ENCODE measurements at places on chromosomes 13 and 19. TPM values are rescaled to one million over a fixed set of nuclear protein-coding genes. Genes with fewer than 3 reads are reported as not detected.

- no peak overlapping the region for H3K4me3 ChIP-seq
- peaks cover 54% of the 10 kb centered on the region for H3K36me3 ChIP-seq
- H3K27me3 ChIP-seq, result no peaks in the 10 kb centered on the region
- no peak overlapping the region for H3K27ac ChIP-seq
- peaks cover 9% of the 10 kb centered on the region for H3K4me1 ChIP-seq
Measured at GRCh38 chr19:55596304-55596703, 3.0 kb downstream of the FIZ1 start.

GRCh38 chr19:28332351-28332750 lies 880.6 kb downstream of the UQCRFS1 start:
- H3K36me3 ChIP-seq, result no peaks in the 10 kb centered on the region
- H3K27me3 ChIP-seq, result no peaks in the 10 kb centered on the region
- H3K4me3 ChIP-seq, result no peak overlapping the region

DNA sequence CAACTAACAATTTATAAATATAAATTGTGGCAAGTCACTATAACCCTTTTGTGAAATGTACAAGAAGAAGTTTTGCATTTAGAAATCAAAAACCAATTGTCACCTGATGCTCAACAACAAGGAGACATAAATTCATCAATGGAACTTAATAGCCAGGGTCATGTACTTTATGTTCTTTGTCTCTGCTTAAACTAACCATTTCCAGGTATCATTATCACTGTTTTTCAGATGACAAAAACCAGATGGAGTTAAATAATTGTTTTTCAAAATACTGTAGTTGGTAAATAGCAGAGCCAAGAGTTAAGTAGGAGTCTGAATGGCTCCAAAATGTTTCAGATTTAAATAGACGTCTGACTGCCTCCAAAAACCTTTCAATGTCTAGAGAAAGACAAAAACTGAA lies 72.3 kb upstream of the MAB21L1 start:
- no peaks in the 10 kb centered on the region for H3K4me1 ChIP-seq
- no peak overlapping the region for H3K4me3 ChIP-seq
- H3K27me3 ChIP-seq, result no peaks in the 10 kb centered on the region
- DNase-seq, result no peak

GRCh38 chr19:5292453-5292821 lies 48.2 kb downstream of the PTPRS start:
- no peak overlapping the region for H3K27ac ChIP-seq
- no peaks in the 10 kb centered on the region for H3K36me3 ChIP-seq
- DNase-seq, result no peak
- H3K4me3 ChIP-seq, result peak overlapping the region; percentile 55
- H3K27me3 ChIP-seq, result no peaks in the 10 kb centered on the region

The VMAC gene
- total RNA-seq, result 5.0 TPM

- H3K36me3 ChIP-seq, result no peaks in the 10 kb centered on the region
- peak overlapping the region; percentile 34 for H3K4me3 ChIP-seq
- no peak overlapping the region for H3K27ac ChIP-seq
- DNase-seq, result no peak
- peaks cover 21% of the 10 kb centered on the region for H3K4me1 ChIP-seq
Measured at GRCh38 chr19:42176649-42176989, 40.9 kb downstream of the DEDD2 start.

The SLC6A16 gene
- 1.0 TPM for total RNA-seq

DNA sequence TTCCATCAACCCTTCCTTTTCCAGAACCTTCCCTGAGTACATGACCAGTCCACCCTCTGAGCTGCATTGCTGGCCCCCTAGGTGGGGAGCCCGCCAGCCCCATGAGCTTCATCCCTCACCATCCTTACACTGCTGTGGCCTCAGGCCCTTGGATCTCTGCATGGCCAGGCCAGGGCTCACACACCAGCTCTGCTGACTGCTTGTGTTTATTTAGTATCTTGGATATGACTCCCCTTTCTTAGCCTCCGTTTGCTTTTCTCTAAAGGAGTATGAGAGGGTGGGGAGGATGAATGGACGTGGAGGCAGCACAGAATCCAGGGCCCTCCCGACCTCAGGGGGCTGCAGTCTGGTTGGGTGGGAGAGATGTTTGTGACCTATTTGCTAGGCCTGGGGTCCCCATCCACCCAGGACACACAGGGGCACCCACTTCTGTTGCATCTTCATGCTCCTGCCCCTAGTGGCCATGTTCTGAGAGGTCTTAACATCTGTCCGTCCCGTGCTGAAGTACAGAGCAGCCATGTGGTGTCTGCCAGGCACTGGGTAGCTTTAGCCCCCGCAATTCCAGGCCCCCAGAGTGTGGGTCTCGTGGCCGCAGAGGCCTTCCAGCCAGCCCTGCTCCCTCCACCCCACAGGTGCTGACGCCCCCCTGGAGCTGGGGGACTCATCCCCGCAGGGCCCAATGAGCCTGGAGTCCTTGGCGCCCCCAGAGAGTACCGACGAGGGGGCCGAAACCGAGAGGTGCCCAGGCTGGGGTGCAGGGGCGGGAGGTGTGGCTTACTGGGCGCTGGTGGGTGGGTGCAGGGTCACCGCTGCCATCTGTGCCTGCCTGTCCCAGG lies 13.0 kb downstream of the ARHGEF1 start:
- no peaks in the 10 kb centered on the region for H3K4me1 ChIP-seq
- no peak overlapping the region for H3K4me3 ChIP-seq
- no peak overlapping the region for H3K27ac ChIP-seq
- no peaks in the 10 kb centered on the region for H3K36me3 ChIP-seq

GRCh38 chr13:36030670-36031331 lies 100.4 kb downstream of the DCLK1 start:
- H3K27ac ChIP-seq, result no peak overlapping the region
- H3K4me3 ChIP-seq, result no peak overlapping the region
- DNase-seq, result no peak
- no peaks in the 10 kb centered on the region for H3K36me3 ChIP-seq

The SELENOV gene
- total RNA-seq, result not detected

GRCh38 chr13:99806671-99807070 lies 164.9 kb downstream of the ZIC5 start:
- H3K4me1 ChIP-seq, result no peaks in the 10 kb centered on the region
- no peak overlapping the region for H3K4me3 ChIP-seq
- DNase-seq, result no peak
- no peaks in the 10 kb centered on the region for H3K36me3 ChIP-seq

- H3K4me1 ChIP-seq, result no peaks in the 10 kb centered on the region
- no peaks in the 10 kb centered on the region for H3K27me3 ChIP-seq
- no peak for DNase-seq
- H3K4me3 ChIP-seq, result no peak overlapping the region
Measured at GRCh38 chr19:6032381-6032780, 54.4 kb upstream of the RANBP3 start.

DNA sequence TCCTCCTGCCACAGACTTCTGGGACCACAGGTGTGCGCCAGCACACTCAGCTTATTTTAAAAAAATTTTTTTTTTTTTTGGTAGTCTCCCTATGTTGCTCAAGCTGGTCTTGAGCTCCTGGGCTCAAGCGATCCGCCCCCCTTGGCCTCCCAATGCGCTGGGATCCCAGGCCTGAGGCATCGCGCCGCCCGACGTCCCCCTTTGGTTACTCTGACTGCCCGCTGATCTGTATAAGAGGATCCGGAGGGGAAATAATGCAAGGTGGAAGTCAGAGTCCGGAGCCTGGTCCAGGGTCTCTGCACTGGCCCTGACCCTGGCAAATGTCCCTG lies 486 bp upstream of the ZNF805 start:
- peak overlapping the region; percentile 85 for H3K27ac ChIP-seq

DNA sequence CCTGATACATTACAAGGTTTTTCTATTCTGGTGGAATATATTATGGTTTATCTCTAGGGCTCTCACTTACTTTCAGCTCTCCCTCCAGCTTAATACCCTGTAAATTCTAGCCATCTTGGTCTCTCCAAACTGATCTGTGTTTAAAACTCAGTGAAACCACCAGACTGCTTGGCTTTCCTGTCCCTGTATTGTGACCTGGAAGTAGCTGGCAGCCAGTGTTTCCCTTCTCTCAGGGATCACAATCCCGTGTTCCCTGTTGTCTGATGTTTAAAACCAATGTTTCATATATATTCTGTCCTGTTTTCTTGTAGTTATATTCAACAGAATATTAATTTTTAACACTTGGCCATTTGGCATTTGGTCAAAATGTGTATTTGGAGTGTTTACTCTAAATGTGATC lies 8.0 kb downstream of the AKAP11 start:
- DNase-seq, result no peak
- peaks cover 10% of the 10 kb centered on the region for H3K4me1 ChIP-seq
- H3K4me3 ChIP-seq, result no peak overlapping the region
- H3K27ac ChIP-seq, result no peak overlapping the region
- no peaks in the 10 kb centered on the region for H3K36me3 ChIP-seq

- no peak overlapping the region for H3K27ac ChIP-seq
- H3K4me1 ChIP-seq, result no peaks in the 10 kb centered on the region
- peak; percentile 58 for DNase-seq
- no peaks in the 10 kb centered on the region for H3K36me3 ChIP-seq
- no peaks in the 10 kb centered on the region for H3K27me3 ChIP-seq
Measured at GRCh38 chr13:22141716-22142115, 470.8 kb downstream of the FGF9 start.

DNA sequence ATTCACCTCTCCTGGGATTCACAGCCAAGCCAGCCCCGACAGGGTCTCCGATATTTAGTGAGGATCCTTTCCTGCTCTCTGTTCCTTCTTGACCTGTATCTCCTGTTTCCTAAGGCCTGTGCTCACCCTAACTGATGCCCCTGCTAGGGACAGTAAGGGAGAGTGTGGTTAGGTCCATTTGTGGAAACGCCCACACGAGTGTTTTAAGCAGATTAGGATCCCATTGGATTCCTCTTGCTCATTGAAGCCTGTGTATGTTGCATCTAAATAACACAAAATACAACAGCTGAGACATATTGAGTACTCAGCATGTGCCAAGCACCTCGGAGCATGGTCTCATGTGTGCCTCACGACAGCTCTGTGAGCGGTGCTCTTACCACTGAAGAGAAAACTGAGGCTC lies 64.9 kb downstream of the EFNB2 start:
- no peak overlapping the region for H3K4me3 ChIP-seq
- H3K4me1 ChIP-seq, result peaks cover 3% of the 10 kb centered on the region
- H3K36me3 ChIP-seq, result no peaks in the 10 kb centered on the region
- DNase-seq, result no peak

DNA sequence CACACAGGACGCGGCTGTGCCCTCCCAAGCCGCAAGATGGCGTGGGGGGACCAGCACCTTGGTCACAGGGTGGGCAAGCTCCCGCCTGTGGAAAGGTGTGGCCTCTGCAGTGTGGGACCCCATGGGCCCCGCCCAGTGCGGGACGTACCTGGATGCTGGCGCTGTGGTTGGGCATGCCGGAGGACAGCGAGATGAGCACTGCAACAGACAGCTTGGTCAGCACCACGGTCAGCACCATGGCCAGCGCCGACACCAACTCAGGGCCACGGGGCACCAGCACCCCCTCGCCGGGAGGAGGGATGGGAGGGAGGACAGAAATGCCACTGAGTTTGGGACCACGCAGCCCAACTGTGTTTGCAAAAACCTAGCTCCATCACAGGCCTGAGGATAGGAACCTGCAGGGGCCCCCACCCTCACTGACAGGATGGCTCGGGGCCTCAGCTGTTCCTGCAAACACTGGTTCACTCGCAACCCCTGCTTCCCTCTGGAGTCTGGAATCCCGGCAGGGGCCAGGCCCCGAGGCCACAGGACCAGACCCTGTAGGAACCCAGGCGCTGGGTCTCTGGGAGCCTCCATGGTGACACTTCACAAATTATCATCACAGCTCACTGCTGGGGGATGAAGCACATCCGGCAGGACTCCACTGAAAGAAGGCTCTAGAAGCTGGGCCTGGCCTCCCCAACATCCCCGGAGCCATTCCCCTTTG lies 27.1 kb downstream of the IZUMO4 start:
- no peak overlapping the region for H3K27ac ChIP-seq
- H3K4me1 ChIP-seq, result no peaks in the 10 kb centered on the region
- no peak for DNase-seq
- no peaks in the 10 kb centered on the region for H3K36me3 ChIP-seq
- no peaks in the 10 kb centered on the region for H3K27me3 ChIP-seq

- H3K4me3 ChIP-seq, result no peak overlapping the region
- no peak for DNase-seq
- peaks cover 2% of the 10 kb centered on the region for H3K4me1 ChIP-seq
- H3K36me3 ChIP-seq, result no peaks in the 10 kb centered on the region
- H3K27ac ChIP-seq, result no peak overlapping the region
- H3K27me3 ChIP-seq, result no peaks in the 10 kb centered on the region
Measured at GRCh38 chr19:10921199-10921909, 7.1 kb downstream of the YIPF2 start.

GRCh38 chr19:38805180-38805579 lies 7.6 kb downstream of the LGALS4 start:
- H3K27ac ChIP-seq, result no peak overlapping the region
- no peaks in the 10 kb centered on the region for H3K27me3 ChIP-seq
- no peaks in the 10 kb centered on the region for H3K4me1 ChIP-seq
- no peak for DNase-seq

The ZNF296 gene
- 2.0 TPM for total RNA-seq

DNA sequence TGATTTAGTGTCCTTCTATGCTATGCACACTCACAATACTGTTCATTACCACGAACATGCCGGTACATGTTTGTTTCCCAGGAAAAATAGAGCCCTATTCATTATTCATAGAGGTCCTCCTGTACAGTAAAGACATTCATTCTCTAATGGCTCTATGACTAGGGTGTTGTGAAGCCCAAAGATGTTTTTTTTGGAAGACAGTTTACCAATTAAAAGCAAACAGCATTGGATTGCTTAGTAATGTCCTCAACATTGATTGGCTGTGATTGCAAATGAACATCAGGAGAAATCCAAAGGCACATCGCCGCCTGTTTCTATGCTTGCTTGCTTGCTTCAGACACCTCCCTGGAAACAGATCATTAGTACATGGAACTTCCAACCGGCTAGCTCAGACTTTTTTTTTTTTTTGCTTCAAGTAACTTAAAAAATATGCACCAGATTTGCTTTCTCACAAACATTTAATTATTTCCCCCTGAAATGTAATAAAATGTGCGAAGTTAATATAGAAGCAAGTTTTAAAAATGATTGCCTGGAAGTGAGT lies 8.8 kb upstream of the GPC6 start:
- DNase-seq, result no peak
- no peaks in the 10 kb centered on the region for H3K36me3 ChIP-seq
- H3K27me3 ChIP-seq, result no peaks in the 10 kb centered on the region
- H3K4me1 ChIP-seq, result no peaks in the 10 kb centered on the region

DNA sequence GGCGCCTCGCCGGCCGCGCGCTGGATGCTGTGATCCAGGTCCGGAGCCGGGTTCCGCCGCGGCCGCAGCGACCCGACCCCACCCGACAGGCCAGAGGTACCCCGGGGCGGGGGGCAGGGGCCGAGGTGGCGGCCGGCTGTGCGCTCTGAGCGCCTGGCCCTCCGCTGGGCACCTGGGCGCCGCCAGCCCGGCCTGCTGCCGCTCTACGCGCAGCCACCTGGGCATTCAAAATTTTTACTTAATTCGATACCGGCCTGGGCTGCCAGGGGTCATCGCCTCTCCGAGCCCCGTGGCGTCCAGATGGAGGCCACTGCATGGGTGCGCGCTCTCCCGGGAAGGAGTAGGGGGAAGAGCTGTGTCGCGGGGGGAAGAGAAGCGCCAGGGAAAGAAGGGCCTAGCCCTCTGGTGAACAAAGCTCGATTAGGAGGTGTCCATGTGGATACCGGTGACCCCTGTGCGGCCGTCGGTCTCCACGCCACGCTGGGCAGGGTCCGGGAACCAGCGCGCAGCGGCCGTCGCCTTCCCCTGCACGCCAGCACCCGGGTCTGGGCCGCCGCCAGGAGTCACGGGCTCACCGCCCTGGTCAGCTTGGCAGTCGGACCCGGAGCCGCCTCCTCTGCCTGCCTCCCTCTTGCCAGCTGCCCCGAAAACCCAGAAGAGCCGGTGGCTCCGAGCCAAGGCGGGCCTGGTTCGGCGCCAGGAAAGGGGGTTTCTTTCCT lies 666 bp downstream of the BIVM start:
- H3K36me3 ChIP-seq, result no peaks in the 10 kb centered on the region
- peak overlapping the region; percentile 82 for H3K27ac ChIP-seq
- H3K4me1 ChIP-seq, result peaks cover 59% of the 10 kb centered on the region
- peaks cover 21% of the 10 kb centered on the region for H3K27me3 ChIP-seq

The CEACAM4 gene
- total RNA-seq, result 2.7 TPM

All from left lung (tissue), 14 donors.